Posterior cingulate gyrus (tissue), 11 donors: ENCODE measurements at places on chromosomes 12 and 14.
A peak's percentile ranks its signal among the peaks of the same experiment; 100 is the strongest.

- no peak for DNase-seq
Observed at GRCh38 chr12:46533723-46534122, 161.2 kb upstream of the SLC38A2 start.

DNA sequence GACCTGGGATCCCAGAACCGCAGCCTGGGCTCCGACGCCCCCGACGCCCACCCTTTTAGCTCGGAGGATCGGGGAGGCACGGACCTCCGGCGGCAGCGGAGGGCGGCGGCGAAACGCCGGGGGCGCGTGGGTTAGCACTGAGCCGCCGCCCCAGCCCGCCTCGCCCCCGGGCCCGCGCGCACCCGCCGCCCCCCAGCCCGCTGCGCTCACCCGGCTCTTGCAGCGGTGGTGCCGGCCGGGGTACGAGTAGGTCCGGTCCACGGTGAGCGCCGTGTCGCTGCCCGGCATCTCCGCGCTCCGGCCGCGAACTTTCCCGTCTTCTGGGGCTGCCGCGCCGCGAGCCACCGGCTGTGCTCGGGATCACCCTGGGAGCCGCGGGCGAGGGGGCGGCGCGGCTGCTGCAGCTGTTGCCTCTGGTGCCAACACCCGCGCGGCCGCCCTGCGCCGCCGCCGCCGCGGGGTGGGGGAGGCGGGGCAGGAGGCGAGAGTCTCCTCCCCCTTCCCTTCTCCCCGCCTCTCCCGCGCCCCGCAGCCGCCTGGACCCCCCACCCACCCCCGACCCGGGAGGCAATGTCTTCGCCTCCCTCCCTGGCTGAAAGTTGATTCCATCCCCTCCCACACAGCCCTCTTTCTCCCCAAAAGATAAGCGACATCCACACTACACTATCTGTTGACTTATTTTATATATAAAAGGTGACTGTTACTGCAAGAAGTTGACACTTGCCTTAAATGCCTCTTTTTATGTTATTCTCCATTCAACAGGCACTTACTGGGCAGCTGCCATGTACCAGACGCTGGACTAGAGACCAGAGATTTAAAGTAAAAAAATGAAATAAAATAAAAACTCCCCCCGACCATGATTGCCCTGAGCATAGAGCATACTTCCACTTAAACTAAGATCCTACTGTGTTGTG lies at the start of gene TMCC3:
TMCC3 (minus strand) TSS at position 415 of the 914 bp plus-strand sequence; CDS start at position 288, 127 bp downstream.
- peak; percentile 51 for DNase-seq

- no peak for DNase-seq
Observed at GRCh38 chr14:97411938-97412612, 614.9 kb downstream of the VRK1 start.

DNA sequence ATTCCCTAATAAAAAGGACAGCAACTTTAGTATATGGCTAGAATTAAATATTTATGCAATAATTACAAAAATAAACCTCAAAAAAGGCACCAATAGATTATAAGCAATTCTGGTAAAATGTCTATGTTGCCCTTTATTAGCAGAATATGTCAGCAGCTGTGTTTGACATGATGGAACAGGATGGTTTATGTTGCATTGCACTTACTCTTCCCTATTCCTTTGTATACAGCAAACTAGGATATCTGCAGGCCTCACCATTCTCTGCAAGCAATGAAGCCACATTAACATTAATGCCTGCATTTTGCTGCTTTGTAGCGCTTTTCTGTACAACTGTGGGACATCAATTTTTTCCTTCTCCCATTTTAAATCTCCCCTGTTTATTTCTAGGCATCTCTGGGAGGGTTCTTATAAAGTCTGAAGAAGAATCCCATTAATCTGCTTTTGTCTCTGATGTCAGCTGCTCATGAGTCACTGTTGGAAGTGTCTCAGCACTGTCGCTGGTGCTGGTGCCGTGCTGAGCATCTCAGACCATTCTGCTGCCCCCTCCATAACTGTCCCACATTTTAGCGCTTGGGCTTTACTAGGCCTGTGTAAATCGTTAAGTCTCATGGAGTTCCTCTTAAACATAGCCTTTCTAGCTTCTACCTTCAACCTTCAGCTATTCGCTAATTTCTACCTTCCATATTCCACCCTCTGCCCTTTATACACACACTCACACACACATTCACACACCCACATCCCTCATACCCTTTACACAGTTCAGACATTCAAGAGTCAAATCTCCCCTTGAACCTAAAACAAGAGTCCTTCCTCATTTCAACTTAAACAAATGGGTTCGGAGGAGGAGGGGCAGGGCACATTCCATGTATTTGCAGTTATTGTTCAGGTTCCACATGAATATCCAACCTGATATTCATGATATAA lies 64.4 kb upstream of the TRHDE start:
- DNase-seq, result no peak

- no peak for DNase-seq
Observed at GRCh38 chr14:34554540-34555250, 15.2 kb upstream of the EAPP start.
